ENCODE measurements at places on chromosomes 7 and 10. TPM values are rescaled to one million over a fixed set of nuclear protein-coding genes. Genes with fewer than 3 reads are reported as not detected.

TLX1 gene
- not detected for total RNA-seq

DNA sequence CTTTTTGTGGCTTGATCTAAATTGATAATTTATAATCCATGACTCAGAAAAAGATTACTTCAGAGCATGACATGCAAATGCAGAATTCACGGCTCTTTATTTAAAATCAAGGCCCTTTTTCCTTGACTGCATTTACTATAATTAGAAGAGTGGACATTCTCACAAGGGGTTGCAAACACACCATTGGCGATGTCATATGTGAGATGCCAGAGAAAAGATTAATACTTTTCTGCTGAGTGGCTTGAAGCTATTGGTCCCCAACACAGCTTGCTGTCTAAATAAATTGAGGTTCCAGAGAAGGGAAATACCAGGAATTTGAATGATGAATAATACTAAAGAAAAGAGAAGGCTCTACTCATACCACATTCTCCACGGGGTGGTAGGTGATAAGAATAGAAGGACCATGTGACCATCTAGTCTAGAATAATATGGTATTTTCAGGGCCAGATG lies 78.7 kb upstream of the ARID5B start:
- H3K27ac ChIP-seq = no peak overlapping the region
- H3K4me3 ChIP-seq = no peak overlapping the region
- DNase-seq = no peak
- no peaks in the 10 kb centered on the region for H3K36me3 ChIP-seq

GRCh38 chr10:102645388-102645740 lies 1.1 kb downstream of the TRIM8 start:
- H3K4me3 ChIP-seq = peak overlapping the region; percentile 86
- no peaks in the 10 kb centered on the region for H3K27me3 ChIP-seq
- H3K36me3 ChIP-seq = 0 out of 2 replicates have a peak, but pooled peaks cover 2% of the 10 kb centered on the region
- peaks cover 29% of the 10 kb centered on the region for H3K4me1 ChIP-seq
- H3K27ac ChIP-seq = peak overlapping the region; percentile 79

DNA sequence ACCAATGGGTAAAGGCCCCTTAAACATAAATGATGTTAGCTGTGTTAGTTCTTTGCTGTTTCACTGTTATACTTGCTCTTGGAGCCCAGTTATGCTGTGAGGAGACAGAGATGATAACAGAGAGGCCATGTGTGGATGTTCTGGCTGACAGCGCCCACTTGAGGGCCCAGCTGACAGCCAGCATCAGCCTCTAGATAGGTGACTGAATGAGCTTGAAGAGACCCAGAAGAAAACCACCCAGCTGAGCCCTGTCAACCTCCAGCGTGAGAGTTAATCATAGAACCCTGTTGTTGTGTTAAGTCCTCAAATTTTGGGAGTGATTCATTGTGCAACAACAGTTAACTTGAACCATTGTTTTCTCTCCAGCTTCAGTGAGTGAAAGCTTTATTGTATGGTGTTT lies 91.7 kb downstream of the GLRX3 start:
- no peak for DNase-seq
- no peak overlapping the region for H3K4me3 ChIP-seq
- no peaks in the 10 kb centered on the region for H3K27me3 ChIP-seq
- H3K4me1 ChIP-seq = no peaks in the 10 kb centered on the region
- H3K36me3 ChIP-seq = no peaks in the 10 kb centered on the region
- H3K27ac ChIP-seq = no peak overlapping the region

DNA sequence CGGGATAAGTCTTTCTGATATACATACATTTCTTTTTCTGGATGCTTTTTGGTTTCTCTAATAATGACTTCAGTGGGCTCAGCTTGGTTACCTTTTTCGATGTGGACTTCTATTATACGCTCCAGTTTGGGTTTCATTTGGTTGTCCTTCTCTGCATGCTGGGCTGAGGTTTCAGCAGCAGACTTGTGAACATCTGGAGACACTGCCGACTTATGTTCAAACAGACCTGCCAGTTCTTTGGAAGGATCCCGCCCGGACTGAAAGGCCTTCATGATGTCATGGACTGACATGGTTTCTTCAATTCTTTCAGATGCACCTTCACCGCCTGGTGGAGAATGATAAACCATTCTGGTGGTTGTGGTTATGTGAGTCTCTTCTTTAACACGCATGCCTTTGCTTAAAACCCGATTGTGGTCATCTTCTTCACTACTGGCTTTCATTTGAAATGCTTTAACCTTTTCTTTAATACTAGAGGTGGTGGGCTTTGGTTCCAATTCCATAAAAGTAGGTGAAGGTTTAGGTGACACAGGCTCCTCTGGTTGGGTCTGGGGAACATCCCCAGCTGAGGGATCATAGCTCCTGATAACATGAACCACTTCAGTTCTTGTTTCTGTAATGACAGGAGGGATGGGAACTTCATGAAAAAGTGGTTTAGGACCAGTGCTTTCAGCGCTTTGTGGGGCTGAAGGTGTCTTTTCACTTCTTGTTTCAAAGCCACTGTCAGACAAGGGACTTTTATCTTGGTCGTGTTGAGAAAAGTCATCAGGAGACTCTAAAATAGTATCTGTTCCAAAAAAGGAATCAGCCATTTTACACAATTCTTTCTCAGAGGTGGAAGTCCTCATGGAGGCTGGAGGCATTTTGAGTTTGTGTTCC lies 167.7 kb upstream of the CCDC6 start:
- no peak overlapping the region for H3K4me3 ChIP-seq
- H3K4me1 ChIP-seq = no peaks in the 10 kb centered on the region
- no peak overlapping the region for H3K27ac ChIP-seq

GRID1 gene
- not detected for total RNA-seq

SP8 gene
- 2.5 TPM for total RNA-seq

DNA sequence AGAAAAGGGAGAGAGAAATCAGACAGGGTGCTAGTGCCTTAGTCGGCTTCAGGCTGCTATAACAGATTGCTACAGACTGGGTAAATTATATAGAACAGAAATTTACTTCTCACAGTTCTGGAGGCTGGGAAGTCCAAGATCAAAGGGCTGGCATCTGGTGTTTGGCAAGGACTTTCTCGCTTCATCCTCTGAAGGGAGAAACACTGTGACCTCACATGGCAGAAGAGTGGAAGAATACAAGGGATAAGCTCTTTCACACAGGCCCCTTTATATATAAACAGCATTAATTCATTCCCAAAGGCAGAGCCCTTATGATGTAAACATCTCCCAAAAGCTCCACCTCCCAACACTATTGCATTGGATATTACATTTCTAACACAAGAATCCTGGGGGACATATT lies 235.5 kb upstream of the INHBA start:
- peaks cover 5% of the 10 kb centered on the region for H3K27me3 ChIP-seq
- H3K36me3 ChIP-seq = no peaks in the 10 kb centered on the region
- H3K4me1 ChIP-seq = no peaks in the 10 kb centered on the region
- DNase-seq = no peak
- no peak overlapping the region for H3K4me3 ChIP-seq
- H3K27ac ChIP-seq = no peak overlapping the region

- no peak overlapping the region for H3K4me3 ChIP-seq
- no peaks in the 10 kb centered on the region for H3K27me3 ChIP-seq
- no peak overlapping the region for H3K27ac ChIP-seq
Measured at GRCh38 chr10:28375399-28376354, 72.8 kb upstream of the MPP7 start.

SFMBT2 gene
- 8.2 TPM for total RNA-seq

DNA sequence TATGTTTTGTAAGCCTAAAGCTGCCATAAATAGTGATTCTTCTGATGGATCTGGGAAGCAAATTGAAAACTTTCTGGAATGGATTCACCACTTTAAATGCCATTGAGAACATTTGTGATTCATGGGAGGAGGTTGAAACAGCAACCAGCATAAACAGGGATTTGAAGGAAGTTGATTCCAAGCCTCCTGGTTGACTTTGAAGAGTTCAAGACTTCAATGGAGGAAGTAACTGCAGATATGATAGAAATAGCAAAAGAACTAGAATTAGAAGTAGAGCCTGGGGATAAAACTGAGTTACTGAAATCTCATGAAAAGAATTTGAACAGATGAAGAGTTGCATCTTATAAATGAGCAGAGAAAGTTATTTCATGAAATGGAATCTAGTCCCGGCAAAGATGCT lies 99.2 kb downstream of the LRRC4 start:
- H3K4me3 ChIP-seq = no peak overlapping the region
- no peak overlapping the region for H3K27ac ChIP-seq
- no peak for DNase-seq
- H3K27me3 ChIP-seq = no peaks in the 10 kb centered on the region

DNA sequence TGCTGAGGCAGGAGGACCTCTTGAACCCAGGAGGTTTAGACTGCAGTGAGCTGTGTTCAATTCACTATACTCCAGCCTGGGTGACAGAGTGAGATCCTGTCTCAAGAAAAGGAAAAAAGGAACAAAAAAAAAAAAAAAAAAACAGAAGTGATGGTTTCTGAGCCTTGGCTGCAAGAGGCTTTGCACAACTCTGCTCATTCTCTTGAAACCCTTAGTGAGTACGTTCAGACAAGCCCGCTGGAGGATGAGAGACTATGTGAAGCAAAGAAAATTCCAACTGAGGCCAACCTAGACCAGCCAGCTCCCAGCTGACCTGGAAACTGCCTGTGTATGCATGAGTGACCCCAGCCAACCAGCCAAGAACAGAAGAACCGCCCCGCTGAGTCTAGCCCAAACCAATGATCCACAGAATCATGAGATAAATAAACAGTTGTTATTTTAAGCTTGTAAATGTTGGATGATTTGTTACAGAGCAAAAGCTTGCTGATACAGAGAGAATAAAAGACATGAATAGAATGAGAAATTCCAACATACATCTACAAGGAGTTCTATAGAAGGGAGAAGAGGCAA lies 50.6 kb upstream of the FZD9 start:
- H3K4me1 ChIP-seq = no peaks in the 10 kb centered on the region
- H3K36me3 ChIP-seq = no peaks in the 10 kb centered on the region
- no peak for DNase-seq
- H3K27me3 ChIP-seq = no peaks in the 10 kb centered on the region

DNA sequence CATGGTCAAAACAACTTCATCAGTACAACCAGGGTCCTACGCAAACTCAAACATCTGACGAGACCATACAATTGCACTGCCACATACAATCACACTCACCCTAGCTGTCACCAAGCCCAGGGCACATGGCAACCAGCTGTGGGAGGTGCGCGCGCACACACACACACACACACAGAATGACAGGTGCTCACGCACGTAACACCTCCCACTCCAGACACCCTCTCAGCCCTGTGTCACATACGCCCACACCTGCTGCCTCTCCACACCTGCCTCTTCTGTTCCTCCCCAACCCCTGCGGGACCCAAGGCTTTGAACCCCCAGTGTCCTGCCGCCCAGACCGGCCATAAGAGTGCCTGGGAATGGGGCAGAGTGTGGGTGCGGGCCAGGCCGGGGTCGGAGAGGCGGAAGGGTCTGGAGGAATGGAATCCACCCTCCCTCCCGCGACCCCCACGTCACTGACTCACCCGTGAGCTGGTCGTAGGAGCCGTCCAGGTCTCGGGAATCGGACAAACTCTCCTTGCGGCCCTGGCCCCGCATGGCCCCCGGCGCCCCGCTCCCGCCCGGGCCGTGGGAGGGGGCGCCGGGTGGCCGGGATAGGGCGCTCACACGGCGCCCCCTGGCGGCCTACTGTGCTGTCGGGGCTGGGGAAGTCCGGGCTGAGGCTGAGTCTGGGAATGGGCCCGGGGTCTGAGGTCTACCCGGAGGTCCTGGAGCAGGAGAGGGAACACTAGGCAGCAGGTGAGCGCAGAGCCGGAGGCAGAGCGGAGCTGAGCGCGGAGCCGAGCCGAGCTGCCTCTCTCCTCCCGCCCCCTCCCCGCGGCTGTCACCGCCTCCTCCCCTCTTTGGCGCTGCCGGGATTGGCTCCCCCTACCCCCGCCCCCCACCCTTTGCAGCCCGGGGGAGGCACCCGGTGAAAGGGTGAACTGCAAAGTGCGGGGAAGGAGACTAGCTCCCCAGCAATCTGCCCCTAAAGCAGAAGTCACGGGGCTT lies at the start of gene KCNIP2:
TSS of gene KCNIP2 (minus strand) at position 769 of the 990 bp plus-strand sequence. CDS start at position 537, 232 bp downstream.
- H3K4me3 ChIP-seq = no peak within 1 kb of the TSS
- H3K27me3 ChIP-seq = no peaks in the 10 kb centered on the region
- H3K36me3 ChIP-seq = no peaks in the 10 kb centered on the region
- H3K27ac ChIP-seq = no peak within 1 kb of the TSS

SEPTIN14 gene
- not detected for total RNA-seq

LAMB1 gene
- 106 TPM for total RNA-seq

MRPL32 gene
- total RNA-seq = 68.0 TPM

DNA sequence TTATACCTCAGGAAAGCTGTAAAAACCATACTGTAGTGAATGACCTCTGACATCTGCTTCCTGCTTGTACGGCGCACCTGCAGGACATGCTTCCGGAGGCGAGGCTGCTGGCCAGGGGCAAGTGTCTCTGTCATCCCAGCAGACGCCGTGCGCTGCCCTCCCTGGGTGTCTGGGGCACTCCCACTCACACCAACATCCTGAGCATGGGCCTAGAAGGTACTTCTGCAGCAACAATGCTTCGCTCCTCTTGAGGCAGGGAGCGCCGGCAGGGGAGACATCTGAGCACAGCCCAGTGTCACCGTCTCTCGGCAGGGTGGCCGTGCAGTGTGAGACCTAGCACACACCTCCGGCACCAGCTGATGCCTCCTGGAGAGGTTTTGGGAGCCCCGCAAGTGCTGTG lies 269.2 kb downstream of the MAD1L1 start:
- H3K27ac ChIP-seq = no peak overlapping the region
- no peaks in the 10 kb centered on the region for H3K36me3 ChIP-seq
- H3K4me3 ChIP-seq = no peak overlapping the region
- H3K4me1 ChIP-seq = no peaks in the 10 kb centered on the region
- DNase-seq = no peak

DNA sequence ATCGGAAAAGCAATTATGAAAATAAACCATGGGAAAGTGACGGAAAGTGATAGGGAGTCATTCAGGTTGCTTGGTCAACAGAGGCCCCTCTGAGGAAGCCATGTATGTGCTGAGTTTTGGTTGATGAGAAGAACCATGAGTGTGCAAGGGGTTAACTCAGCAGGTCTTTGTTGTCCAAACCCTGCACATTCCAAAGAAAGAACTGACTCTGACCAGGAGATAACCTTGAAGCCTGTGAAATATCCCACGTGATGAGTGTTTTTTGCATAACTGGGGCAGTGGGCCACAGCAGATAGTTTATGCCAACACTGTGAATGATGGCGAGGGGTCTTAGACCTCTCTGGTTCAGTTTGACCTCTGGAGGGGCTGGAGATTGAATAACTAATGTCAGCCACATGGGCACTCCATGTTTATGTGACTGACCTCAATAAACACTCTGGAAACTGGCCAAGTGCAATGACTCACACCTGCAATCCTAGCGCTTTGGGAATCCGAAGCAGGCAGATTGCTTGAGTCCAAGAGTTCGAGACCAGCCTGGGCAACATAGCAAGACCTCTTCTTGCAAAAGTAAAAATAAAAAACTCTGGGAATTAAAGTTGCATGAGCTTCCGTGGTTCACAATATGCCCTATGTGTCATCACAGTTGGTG lies 154.0 kb upstream of the FOXK1 start:
- no peak overlapping the region for H3K27ac ChIP-seq
- no peak overlapping the region for H3K4me3 ChIP-seq
- no peak for DNase-seq
- H3K36me3 ChIP-seq = no peaks in the 10 kb centered on the region
- H3K27me3 ChIP-seq = no peaks in the 10 kb centered on the region

NFKB2 gene
- 25.3 TPM for total RNA-seq

GNAT3 gene
- total RNA-seq = not detected

BAMBI gene
- total RNA-seq = 3.8 TPM
